ENCODE measurements at places on chromosomes 3 and 15.

DNA sequence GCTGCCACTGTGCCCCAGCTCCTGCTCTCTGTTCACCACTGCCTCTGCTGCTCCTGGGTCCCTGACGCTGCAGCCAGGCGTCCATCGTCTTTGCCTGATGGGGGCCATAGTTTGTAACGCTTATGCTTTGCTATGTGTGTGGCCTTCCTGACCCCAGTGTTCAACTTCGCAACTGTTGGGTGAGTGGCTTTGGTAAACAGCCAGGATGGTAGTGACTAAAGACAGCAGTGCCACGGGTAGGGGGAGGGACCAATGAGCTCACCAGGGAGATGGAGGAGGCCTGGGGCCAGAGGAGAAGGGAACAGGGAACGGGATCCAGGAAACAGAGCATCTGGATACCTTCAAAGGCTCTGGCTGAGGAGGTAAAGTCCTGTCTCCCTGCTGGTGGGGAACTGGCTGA is 75.9 kb upstream of the ALDH1L1 start:
- no peak for DNase-seq

DNA sequence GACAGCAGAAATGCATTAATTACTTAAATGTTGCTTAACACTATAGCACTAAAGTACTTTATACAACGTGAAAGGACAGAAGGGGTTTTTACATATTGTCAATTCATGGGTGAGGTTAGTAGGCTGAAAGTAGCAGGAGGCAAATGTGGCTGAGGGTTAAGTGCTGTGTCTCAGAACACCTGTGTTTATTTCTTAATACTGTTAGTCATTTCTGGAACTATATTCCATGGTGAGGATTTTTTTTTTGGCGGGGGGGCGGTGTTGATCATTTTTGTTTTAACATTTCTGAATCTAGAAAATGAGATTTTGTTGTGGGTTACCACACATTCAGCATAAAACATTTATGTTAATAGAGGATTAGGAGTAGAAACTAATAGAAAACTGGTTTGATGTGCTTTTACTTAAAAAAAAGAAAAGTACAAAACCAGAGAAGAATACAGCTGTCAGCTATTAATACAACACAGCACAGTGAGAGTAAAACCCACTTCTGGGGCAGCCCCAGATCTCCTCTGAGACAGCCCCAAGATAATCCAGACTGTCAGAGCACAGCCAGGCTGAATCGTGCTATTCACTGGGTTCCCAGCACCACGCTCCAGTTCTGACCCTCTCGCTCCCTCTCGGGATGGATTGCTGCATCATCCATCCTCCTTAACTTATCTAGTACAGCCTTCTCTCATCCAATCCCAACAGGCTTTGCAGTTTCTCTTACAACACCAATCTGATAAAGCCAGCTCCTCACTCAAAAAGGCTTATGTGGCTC is 307.7 kb downstream of the TUSC7 start:
- DNase-seq: no peak

DNA sequence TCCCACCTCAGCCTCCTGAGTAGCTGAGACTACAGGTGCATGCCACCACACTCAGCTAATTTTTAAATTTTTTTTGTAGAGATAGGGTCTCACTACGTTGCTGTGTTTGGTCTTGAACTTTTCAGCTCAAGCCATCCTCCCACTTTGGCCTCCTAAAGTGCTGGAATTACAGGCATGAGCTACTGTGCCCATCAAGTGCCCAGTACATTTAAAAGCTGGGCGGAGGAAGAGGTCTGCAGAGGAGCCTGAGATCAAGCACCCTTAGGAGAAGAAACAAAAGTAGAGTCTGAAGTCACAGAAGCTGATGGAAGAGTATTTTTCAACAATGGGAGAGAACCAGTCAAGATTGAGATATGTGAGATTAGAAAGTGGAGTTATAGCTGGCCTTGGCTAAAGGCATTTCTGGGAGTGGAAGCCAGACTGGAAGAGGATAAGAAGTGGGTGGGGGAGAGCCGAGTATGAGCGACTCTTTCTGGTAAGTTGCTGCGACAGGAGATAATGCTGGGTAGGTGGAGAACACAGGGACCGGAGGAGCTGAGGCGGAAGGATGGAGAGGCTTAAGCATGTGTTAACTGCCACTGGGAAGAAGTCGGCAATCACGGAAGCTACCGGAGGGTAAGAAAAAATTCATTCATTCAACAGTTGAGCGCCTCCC is 782 bp upstream of the IREB2 start:
- no peak for DNase-seq

GRCh38 chr3:152724270-152724669 is 110.7 kb upstream of the P2RY1 start:
- no peak for DNase-seq

- DNase-seq: no peak
Measured at GRCh38 chr3:198025644-198026043, 65.6 kb downstream of the LMLN start.

- DNase-seq: peak; percentile 94
Measured at GRCh38 chr15:62569460-62570404, 404.6 kb upstream of the C2CD4B start.

- peak; percentile 87 for DNase-seq
Measured at GRCh38 chr3:71172951-71173350, 410.6 kb downstream of the FOXP1 start.

GRCh38 chr3:149011676-149012075 is 20.3 kb downstream of the GYG1 start:
- no peak for DNase-seq

DNA sequence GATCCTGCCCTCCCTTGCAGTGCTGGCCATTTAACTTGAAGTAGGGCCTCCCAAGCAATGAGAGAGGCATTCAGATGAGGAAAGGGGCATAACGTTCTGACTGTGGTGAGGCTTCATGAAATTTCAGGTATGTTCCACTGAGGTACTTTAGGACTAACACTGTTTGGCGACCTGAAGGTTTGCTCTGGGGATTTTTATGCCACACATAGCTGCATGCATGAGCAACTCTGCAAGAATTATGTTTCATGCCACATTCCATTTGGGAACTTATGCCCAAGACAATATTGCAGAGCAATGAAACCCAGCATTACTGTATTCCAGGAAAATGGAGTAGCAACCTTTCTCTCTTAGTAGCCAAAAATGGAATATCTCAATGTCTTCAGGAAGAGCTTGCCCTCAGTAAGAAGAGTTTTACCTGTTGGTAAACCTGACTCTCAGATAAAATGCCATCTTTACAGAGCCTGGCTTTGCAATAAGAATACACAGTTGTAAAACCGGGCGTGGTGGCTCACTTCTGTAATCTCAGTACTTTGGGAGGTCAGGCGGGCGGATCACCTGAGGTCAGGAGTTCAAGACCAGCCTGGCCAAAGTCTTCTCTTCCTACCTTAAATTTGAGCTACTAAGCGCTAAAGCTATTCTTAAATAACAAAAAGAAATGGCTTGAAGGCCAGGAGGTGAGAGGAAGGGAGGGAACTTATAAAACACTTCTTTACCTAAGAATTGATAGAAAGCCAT is 16.7 kb upstream of the TBL1XR1 start:
- peak; percentile 36 for DNase-seq

DNA sequence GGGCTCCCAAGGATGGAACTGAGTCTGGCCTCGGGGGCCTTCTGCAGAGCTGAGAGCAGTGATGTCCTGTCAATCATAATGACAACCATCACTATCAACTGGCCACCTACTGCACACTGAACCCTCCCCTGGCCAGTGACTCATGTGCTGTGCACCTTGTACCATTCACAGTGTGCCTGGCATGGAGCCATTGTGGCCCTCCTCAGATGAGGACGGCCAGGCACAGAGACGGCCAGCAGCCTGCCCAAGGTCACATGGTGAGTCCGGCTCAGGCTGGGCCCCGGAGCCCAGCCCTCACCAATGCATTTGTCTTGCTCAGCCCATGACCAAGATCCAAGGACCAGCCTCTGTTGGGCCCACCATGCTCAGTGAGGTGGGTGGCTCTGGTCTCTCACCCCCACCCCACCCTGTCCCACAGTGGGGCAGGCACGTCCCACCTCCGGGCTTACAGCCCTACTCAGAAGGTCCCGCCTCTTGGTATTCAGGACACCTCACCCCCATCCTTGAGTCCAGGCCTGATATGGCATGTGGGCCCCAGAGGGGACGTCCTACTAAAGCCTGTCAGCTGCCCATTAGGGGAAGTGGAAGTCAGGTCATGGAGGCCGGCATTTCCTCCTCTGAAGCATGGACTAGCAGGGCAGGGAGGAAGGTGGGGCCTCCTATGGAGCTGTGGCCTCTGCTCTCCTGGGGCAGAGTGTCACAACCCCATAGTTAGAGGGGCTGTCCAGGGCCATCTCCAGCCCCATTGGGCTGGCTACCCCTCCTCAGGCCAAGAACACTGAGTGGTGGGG is 35.9 kb upstream of the TMEM115 start:
- no peak for DNase-seq

GRCh38 chr3:104474011-104474410 is 892.7 kb upstream of the ALCAM start:
- no peak for DNase-seq

- DNase-seq: peak; percentile 11
Measured at GRCh38 chr15:63274427-63274826, 3.0 kb upstream of the APH1B start.

DNA sequence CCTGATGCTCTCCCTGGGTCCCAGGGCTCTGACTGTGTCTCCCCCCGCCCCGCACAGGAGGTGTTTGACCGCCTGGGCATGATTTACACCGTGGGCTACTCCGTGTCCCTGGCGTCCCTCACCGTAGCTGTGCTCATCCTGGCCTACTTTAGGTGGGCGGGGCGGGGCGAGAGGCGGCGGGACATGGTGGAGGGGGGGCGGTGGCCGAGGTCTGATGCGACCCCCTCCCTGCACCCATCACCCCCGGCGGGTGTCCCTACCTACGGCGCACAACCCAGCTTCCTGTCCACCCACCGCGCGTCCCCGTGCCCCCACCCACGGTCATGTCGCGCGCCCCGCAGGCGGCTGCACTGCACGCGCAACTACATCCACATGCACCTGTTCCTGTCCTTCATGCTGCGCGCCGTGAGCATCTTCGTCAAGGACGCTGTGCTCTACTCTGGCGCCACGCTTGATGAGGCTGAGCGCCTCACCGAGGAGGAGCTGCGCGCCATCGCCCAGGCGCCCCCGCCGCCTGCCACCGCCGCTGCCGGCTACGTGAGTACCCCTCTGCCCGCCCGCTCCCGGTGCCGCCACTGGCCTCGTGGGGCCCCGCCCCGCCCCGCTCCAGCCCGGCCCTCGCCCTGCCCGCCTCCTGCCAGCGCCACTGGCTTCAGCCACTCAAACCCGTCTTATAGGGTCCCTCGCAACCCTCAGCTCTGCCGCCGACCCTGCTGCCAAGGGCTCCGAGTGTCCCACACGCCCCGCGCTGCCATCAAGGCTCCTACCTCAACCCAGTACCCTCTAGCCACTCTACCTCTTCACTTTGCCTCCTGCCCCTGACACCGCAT is 21.0 kb downstream of the PTH1R start:
- no peak for DNase-seq

DNA sequence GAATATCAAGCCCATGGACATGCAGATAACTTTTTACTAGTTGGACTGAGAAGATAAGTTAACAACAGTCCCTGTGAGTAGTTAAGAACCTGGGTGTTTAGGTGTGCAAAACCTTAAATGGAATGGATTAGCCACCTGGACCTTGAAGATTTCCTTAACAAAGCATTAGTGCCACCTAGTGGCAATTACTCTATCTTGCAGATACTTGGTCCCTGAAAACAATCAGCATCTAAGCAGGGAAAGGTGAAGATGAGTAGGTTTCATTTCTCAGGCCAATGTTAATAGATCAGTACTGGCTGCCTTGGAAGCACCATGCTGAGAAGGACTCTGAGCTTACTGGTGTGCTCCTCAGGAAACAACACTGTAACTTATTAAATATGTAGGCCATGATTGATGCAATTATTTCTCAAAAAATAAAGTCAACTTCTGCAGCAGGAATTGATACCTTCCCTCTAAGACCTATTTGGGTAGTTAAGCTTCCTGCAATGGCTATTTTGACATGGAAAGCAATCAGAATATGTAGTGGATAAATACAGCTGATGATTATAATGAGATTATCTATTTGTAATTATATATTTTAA is 329.4 kb downstream of the TBC1D5 start:
- DNase-seq: peak; percentile 61

- DNase-seq: no peak
Measured at GRCh38 chr3:100001526-100002270, 112.6 kb downstream of the FILIP1L start.

GRCh38 chr3:5194801-5195509 is 7.4 kb downstream of the EDEM1 start:
- peak; percentile 77 for DNase-seq

DNA sequence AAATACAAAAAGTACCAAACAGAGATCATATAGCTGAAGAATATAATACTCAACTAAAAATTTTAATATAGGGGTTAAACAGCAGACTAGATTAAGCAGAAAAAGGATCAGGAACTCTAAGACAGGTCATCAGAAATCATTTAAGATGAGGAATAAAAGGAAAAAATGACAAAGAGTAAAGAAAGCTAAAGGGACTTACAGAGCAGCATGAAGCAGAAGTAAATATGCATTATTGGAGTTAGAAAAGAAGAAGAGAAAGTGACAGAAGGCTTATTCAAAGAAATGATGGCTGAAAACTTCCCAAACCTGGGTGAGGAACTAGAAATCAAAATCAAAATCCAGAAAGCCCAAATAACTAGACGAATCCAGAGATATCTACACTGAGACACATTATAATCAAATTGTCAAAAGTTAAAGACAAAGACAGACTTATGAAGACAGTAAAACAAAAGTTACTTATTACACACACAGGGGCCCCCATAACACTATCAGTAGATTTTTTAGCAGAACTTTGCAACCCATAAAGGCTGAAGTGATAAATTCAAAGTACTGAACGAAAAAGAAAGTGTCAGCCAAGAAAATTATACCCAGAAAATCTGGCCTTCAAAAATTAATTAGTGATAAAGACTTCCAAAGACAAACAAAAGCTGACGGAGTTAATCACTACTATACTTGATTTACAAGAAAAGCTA is 95.6 kb downstream of the SCAPER start:
- no peak for DNase-seq

DNA sequence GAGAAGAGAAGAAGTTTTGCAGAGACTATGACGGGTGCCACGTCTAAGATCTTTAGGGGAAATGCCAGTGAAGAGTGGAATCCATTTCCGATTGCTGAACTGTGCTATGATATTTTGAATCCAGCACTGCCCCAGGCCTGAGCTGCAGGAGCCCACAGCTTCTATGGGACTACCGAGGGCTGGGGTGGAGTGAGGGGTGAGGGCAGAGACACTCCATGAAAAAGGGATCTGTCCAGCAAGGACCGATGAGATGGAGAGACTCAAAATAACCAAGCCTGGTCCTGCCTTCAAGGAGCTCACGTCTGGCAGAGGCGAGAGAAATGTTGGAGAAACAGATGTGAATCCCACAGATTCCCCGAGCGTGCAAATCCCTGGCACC is 79.8 kb upstream of the MEF2A start:
- DNase-seq: no peak

- no peak for DNase-seq
Measured at GRCh38 chr3:155815030-155815545, 9.0 kb upstream of the C3orf33 start.

DNA sequence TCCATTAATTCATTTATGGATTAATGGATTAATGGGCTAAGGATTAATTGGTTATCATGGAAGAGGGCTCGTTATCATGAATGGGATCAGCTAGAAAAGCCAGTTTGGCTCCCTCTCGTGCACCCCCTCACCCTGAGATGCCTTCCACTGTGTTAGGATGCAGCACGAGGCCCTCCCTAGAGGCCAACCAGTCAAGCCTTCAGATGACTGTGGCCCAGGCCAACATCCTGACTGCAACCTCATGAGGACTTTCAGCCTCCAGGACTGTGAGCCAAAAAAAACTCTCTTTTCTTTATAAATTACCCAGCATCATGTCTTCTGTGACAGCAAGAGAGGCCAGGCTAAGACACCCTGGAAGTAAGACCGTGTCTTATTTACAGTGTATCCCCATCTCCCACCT is 9.0 kb downstream of the EFCAB12 start:
- no peak for DNase-seq

GRCh38 chr3:53252096-53252946 is 3.5 kb downstream of the TKT start:
- DNase-seq: no peak

All from AG10803 (cell line).